ENCODE measurements at places on chromosomes 13 and 19.
A peak's percentile ranks its signal among the peaks of the same experiment; 100 is the strongest.

- DNase-seq = no peak
Measured at GRCh38 chr13:114089341-114089740, 43.1 kb downstream of the RASA3 start.

DNA sequence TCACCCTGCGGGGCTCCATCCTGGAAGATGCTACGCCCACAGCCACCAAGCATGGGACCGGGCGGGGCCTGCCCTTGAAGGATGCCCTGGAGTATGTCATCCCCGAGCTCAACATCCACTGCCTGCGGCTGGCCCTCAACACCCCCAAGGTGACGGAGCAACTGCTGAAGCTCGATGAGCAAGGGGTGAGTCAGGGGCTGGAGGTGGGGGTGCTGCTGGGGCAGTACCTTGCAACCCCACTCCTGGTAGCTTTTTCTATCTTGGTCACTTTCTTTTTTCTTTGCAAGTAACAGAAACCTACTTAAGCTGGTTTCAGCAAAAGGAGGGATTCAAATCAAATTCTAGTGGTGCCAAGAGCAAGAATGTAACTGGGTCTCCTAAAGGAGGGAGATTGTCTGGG, 124.1 kb downstream of the DPF1 start:
- DNase-seq = no peak

DNA sequence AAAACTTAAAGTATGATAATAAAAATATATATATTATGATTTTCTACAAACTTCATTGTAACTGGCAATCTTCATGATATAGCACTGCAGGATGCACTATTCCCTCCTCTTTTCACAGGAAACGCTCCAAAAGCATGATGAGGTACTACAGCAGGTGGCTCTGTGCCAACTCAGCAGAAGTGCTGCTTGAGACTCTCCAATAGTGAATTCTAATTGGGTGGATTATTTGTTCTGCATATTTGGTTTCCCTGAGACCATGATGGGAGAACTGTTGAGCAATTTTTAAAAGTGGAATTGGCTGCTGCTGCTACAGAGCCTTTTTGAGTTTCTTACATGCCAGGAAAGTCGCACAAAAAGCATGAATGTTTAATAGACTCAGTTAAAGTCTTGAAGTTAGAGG, 1782.4 kb upstream of the PCDH20 start:
- no peak for DNase-seq

DNA sequence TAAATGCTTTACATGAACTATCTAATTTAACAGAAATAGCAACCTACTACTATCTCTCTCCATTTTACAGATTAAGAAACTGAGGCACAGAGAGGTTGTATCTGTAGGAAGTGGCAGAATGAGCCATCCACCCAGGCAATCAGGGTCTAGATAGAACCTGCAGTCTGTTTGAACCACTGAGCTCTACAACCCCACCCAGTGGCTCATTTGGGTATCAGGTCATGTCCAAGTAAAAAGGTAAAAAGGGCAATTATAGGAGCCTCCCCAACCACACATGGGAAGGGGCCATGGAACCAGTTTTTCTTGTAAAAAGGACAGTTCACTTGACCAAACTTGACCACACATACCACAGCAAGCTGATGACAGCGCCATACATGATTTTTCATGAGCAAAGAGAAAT, 92.9 kb upstream of the SGCG start:
- peak; percentile 27 for DNase-seq

DNA sequence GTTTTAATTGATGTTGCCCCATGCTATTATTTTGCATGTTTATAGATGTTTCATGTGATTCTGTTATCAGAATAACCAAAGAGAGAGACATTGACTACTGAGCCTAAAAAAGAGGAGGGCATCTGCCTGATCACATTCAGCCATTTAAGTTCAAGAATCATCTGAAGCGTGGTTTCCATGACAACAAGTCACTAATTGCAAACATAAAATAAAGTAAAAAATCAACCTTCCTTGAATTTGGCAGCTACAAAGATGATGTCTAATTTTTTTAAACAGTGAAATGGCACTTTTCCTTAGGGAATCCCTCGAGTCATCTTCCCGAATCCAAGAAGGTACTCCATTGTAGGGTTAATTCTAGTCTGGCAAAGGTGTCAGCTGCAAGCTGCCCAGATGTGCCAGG, 884.2 kb downstream of the DIAPH3 start:
- DNase-seq = no peak

GRCh38 chr19:23541991-23542390, 145.0 kb downstream of the ZNF675 start:
- no peak for DNase-seq

DNA sequence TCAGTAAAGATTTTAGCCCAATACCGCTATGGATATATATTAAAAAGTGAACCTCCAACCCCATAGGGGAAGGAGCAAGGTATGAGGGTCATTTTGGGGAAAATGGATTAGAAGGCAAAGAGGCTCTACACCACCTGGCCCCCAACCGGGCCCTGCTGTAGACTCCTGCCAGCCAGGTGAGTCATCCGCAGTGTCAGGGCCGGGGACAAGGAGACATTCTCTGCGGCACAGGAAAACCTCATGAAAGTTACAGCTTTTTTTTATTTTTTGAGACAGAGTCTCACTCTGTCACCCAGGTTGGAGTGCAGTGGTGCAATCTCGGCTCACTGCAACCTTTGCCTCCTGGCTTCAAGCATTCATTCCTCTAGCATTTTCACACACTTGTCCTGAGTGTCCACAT, 32.0 kb downstream of the ZFR2 start:
- DNase-seq = no peak

DNA sequence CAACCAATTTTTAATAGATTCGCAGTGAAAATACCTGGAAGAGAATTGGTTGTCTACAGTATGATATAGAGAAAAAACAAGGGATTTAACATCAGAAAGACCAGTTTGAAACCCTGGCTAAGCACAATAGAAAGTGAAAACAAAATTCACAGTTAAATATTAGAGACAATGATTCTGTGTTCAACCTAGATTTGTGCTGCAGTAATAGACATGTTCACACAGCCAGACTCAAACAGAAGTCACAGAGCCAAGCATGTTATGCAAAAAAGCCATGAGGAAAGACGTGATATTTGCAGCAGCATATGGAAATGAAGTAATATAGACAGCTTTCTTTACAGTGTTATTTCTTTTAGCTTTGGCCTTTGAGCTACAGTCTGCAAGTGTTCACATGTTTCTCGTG, 48.1 kb downstream of the SCEL start:
- no peak for DNase-seq

DNA sequence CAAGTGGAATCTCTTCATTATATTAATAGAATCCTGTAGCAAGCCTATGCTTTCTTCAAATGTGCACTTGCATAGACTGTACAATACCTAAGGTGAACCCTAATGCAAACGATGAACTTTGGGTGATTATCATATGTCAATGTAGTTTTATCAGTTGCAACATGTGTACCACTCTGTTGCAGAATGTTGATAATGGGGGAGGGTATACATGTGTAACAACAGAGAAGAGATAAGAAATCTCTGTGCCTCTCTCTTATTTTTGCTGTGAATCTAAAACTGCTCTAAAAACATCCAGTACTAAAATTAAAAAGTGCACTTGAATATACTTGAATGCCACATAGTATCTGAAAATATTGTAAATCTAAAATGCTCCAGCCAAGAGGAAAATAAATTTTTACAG, 820.8 kb upstream of the MIR17HG start:
- DNase-seq = no peak

- DNase-seq = no peak
Measured at GRCh38 chr13:84590663-84591062, 708.4 kb upstream of the SLITRK1 start.

GRCh38 chr13:84741253-84741652, 859.0 kb upstream of the SLITRK1 start:
- no peak for DNase-seq

- DNase-seq = no peak
Measured at GRCh38 chr13:20994441-20994821, 67.0 kb downstream of the LATS2 start.

DNA sequence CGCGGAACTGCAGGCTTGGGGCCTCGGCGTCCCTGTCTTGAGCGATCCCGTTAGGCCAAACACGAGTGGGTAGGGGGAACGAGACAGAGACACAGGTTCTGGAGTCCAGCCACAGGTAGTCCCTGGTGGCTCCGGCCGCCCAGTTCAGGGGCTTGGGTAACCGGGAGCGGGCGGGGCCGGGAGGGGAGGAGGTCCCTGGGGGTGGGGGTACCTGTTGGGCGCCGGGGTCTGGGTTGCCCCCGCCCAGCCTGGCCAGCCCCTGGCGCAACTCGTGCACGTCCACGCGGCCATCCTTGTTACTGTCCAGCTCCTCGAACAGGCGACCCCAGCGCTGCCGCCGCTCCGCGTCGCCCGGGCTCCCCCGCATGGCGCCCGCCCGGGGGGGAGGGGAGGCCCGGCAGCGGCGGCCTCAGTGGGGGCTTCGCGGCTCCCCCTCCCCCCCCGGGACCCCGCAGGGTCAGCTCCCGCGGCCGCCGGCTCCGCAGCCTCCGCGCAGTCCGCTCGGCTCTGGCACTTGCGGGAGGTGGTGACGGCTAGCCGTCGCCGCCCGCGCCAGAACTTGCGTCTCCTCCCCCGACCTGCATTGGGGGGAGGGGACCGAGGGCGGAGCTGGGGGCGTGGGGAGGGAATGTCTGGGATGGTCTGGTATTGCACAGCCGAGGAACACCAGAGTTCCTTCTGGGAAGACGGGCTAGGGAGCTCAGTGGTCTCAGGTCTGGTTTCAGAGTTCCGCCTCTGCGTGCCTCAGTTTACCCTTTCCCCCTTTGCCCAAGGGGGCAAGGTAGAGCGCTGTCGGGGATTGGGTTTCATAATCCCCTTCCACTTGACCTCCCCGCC, at the start of gene SLC25A23:
Gene SLC25A23 (minus strand): TSS at position 531 of the 837 bp plus-strand sequence. CDS start 164 bp downstream, at position 367.
- DNase-seq = peak; percentile 77

DNA sequence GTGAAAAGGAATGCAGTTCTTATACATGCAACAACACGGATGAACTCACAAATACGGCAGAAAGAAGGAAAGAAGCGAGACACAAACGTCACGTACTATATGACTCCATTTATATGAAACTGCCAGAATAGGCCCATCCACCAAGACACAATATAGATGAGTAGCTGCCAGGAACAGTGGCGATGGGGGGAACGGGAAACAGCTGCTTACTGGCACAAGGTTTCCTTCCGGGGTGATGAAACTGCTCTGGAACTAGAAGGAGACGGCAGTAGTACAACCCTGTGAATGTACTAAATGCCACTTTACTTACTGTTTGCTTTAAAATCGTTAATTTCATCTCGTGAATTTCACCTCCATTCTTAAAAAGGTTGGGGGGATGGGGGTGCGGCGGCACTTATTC, 28.9 kb downstream of the MLLT1 start:
- DNase-seq = no peak

GRCh38 chr19:44572581-44572900, 40.8 kb upstream of the IGSF23 start:
- DNase-seq = no peak

DNA sequence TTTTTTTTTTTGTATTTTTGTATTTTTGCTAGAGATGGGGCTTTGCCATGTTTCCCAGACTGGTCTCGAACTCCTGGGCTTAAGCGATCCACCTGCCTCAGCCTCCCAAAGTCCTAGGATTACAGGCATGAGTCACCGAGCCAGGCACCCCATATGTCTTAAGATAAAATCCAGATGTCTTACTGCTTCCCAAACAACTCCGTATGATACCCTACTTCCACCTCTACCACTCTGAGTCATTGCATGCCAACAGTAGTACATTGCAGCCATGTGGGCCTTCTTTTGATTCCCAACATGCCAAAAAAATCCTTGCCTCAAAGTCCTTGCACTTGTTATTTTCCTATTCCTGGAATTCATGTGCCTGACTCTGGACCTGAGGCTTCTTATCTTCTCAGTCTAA, 799.2 kb downstream of the GPC5 start:
- no peak for DNase-seq

GRCh38 chr19:10006335-10006708, 4.0 kb downstream of the COL5A3 start:
- DNase-seq = no peak

DNA sequence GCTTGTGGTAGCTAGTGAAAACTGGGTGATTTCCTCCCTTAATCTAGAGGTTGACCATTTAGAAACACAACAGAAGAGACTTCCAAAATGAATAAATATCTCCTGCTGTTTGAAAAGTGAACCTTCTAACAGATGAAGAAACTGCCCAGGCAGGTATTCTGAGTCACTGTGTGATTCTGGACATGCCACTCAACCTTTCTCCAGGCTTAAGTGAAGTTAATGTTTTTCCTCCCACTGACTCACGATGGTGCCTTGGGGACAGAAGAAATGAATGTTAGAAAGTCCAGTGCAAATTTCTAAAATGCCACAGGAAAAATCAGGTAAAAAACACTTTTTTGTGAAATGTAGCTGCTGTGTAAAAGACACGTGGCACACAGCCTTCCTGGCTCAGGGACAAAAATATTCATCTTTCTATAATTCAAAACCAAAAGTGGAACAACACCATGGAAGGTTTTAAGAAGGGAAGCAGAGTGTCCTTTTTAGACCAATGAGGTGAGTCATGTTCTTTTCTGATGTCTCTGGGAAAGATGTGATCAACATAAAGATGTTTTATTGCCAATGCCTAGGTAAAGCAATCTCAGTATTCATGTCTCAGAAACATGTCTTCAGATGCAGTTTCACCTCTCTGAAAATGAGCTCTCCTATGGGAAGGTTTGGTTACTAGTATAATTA, 9.1 kb downstream of the UBE2L5 start:
- no peak for DNase-seq

DNA sequence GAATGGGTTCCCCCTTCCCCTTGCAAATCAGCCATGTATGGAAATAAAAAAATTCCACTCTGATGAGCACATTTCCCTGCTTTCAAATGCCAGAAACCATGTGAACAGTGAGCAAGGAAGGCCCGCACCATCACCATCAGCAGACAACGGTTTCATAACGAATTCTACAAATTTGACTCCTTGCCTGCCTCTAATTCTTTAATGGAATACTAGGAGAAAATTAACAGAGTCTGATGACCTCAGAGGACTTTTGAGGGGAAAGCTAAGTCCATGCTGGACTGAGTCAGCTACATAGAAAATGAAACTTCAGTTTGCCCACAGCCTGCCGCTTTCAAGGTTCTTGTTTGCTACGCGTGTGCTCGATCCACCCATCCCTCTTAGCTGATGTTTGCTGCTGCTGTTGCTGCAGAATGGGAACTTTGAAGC, 46.7 kb upstream of the KL start:
- DNase-seq = no peak

DNA sequence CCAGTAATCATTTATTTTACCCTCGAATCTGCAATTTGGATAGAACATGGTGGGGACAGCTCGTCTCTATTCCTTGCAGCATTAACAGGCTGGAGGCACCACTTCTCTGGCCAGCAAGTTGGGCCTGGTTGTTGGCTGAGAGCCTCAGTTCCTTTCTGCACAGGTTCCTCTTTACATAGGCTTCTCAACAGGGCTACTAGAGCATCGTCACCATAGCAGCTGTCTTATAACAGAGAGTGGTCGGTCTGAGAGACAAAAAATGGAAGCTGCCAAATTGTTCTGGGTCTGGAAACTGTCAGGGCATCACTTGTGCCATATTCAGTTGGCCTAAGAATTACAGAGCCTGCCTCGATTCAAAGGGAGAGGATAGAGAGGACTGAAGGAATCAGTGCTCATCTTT, 86.7 kb downstream of the DNAJC15 start:
- DNase-seq = no peak

GRCh38 chr19:48006762-48007161, 12.3 kb downstream of the ELSPBP1 start:
- no peak for DNase-seq

GRCh38 chr13:98466634-98467236, 110.2 kb downstream of the STK24 start:
- DNase-seq = peak; percentile 83
